Right forelimb (tissue), 1 donor: ENCODE measurements at places on chromosomes 16 and 17.

DNA sequence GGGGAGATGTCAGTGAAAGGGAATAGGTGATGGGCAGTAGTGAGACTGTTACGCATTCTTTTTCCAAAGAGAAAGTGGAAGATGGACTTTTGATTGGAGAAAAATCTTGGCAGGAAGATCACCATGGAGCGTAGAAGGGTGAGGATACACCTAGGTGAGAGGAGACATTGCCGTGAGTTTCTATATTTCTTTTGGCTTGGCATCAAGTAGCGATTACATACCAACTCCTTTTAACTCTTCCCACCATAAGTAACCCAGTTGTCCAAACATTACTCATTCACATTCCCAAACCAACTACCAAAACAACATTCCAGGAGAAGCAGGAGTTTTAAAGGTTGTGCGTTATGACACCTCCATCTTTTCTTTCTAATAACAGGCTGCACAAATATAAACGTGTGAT, 10.7 kb upstream of the KRT28 start:
- DNase-seq: no peak

DNA sequence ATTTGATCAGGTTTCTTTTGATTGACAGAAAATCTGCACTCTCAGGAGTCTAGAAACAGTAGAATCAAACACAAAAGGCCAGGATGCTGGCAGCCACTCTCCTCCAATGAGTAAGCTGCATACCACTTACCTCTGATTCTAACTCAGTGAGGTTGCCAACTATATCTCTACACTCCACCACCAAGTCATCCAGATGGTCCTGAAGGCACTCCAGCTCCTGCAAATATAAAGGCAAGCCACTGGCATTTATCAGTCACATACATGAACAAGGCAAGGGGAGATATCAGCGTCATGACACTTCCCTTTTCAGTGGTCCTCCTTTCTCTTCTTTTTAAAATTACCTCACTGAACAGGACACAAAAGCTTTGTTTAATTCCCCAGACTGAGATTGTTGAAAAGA, 53.1 kb upstream of the CLEC18B start:
- no peak for DNase-seq

DNA sequence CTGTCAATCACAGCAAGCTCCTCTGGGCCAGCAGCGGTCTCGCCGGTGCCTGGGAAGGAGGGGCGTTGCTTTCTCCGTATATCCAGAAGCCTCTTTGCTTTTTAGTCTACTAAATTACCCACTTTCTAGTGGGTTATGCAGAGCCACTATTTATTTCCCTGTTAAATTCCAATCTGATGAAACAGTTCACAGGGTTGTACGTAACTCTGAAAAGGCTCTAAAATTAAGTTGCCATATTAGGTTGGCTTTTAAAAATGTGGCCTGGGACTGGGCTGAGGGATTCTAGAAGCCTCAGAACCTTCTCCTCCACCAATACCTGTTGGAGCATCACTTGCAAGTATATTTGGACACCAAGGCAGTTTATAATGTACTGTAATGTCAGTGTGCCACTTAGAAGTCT, 27.2 kb downstream of the MARCHF10 start:
- no peak for DNase-seq

DNA sequence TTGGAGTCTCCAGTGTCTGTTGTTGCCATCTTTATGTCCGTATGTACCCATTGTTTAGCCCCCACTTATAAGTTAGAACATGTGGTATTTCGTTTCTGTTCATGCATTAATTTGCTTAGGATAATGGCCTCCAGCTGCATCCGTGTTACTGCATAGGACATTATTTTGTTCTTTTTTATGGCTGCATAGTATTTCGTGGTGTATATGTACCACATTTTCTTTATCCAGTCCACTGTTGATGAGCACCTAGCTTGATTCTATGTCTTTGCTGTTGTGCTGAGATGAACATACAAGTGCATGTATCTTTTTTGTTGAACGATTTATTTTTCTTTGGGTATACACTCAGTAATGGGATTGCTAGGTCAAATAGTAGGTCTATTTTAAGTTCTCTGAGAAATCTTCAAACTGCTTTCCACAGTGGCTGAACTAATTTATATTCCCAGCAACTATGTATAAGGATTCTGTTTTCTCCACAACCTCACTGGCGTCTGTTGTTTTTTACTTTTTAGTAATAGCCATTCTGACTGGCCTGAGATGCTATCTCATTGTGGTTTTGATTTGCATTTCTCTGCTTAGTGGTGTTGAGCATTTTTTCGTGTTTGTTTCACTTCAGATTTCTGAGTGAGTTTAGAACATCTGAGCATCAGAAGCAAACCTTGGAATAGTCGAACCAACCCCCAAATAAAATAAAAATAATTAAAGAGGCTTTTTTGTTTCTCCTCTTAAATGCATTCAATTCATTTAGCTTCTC, 304.7 kb downstream of the ZFHX3 start:
- DNase-seq: no peak

DNA sequence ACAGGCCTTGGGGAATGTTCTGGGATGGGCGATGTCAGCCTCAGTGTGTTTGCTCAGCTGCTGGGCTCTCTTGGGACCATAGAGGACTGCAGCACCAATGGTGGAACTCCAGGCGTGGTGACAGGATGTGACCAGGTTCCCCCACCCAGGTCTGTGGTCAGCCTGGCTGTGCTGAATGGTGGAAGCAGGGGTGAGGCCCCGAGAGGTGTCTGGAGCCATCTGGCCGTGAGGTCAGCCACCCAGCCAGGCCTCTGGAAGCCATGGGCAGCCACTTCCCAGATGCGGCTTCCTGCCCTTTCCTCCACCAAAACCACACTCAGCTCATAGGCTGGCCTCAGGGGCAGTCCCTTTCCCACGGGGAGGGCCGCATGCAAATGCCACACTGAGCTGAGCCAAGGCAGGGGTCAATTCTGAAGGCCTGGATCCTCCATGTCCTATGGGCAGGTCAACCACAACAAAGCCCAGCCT, 7.8 kb upstream of the MAPK7 start:
- DNase-seq: peak; percentile 54

DNA sequence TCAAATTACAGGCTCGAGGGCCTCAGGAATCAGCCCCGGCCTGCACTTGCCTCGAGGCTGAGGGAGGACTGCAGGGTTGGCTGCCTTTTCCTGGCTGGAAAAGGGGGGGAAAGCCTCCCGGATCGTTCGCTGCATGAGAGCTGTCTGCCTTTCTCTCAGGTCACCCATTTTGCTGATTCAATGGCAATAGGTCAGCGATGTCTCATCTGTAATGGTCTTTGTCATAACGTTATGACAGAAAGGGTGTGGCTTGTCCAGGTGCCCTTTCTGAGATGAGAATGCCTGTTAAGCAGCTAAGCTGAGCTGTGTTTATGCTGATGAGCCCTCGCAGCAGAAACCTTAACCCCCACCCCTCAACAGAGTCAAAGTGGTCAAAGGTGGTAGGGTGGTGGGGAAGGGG, 81.8 kb downstream of the AKAP1 start:
- no peak for DNase-seq

DNA sequence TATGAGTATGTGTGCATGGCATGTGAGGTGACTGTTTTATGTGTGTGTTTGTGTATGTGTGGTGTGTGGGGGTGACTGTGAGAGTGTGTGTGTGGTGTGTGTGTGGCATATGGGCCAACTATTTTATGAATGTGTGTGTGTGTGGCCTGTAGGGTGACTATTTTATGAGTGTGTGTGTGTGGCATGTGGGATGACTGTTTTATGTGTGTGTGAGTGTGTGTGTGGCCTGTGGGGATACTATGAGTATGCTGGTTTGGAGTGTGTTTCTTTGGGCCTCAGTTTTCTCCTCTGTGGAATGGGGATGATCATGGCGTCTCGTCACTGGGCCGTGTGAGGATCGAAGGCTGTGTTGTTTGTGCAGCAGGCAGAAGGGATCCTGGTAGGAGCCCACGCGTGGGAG, 152.1 kb upstream of the PLCG2 start:
- DNase-seq: no peak

DNA sequence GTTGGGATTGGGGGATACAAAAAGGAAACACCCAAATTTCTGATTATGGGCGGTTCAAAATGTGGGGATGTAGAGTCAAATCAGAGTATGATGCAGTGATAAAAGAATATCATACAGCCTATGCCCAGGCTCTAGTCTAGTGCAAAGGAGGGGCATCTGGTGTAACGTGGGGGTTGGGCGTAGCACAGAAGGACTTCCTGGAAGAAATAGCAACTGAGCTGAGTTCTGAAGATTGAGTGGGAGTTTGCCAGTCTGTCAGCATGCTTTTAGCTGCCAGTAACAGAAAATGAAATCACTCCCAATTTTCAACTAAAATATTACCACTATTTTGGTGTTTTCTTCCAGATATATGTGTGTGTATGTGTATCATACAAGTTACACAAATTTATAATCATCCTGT, 196.9 kb downstream of the SPECC1 start:
- DNase-seq: no peak

- no peak for DNase-seq
Observed at GRCh38 chr17:73030501-73030921, 62.0 kb downstream of the SLC39A11 start.

DNA sequence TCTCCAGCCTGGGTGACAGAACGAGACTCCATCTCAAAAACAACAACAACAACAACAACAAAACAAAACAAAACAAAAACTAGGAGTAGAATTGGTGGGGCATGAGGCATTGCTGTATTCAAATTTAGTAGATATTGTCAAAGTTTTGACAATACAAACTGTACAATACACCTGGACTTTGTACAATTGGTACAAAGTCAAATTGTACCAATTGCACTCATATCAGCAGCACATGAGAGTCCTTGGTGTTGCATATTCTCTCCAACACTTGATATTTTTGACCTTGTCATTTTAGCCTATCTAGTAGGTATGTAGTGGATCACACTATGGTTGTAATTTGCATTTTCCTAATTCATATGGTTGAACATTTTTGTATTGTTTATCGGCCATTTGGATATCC, 14.3 kb upstream of the ATF7IP2 start:
- DNase-seq: no peak

DNA sequence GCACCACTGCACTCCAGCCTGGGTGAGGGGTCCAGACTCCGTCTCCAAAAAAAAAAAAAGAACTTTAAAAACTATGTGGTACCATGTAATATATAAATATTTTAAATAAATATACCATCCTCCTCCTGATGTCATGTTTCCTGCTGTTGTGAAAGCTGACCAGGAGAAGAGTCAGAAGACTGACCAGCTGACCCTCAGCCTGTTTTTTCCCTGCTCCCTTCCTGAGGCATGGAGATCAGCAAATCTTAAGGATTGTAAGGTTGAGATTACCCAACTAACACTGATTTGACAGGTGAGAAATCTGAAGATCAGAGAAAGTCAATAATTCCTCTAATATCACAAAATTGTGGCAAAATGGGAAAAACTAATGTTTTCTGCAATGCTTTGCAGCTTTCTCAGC, 18.1 kb downstream of the NCOR1 start:
- DNase-seq: no peak

DNA sequence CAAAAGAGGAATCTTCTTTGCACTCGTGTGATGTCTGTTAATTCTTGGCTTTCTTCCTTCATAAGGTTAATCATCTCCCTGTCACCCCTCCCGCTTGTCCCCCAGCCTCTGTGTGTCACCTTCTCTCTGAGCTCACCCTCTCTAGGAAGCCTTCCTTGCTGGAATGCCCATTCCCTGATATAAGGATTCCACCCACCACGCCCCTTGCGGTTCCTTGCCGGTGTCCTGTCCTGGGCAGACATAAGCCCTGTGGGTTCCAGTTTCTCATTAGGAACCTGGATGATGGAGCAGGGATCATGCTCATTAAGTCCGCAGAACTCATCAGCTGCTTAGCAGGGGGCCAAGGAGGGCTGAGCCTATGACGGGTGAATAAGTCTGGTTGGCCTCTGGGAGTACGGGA, 559.3 kb downstream of the MAF start:
- no peak for DNase-seq

DNA sequence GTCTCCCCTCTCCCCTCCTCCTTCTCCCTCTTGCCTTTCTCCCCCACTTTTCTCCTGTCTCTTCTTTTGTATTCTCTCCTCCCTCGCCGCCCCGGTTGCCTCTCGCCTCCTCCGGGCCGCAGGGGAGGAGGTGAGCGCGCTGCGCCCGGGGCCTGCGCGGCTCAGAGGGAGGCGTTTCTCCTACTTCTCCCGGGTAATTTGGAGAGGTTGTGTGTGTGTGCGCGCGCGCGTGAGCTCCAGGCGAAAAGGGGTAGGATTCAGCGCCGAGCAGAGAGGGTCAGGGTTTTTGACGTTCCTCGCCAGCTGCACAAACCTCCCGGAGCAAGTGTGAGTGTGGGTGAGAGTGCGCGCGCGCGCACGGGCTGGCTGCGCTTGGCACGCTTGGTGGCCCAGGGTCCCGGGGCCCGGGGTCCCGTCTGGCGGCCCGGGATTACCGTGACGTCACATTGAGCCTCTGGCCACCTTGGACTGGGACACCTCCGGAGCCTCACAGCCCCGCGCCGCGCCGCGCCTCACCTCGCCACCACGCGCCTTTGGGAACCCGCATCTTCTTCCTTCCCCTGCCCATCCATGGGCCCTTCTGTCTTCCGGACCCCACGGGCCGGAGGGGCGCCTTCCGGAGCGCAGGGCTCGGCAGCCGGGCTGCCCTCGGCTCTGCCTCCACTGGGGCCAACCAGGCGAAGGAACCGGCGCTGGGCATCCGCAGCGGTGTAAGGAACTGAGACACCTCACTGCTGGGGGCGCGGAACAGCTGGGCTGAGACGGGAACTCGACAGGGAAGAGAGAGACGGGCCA, 479 bp downstream of the IRX6 start:
- no peak for DNase-seq

- no peak for DNase-seq
Observed at GRCh38 chr16:75445298-75445697, 12.0 kb upstream of the CFDP1 start.

DNA sequence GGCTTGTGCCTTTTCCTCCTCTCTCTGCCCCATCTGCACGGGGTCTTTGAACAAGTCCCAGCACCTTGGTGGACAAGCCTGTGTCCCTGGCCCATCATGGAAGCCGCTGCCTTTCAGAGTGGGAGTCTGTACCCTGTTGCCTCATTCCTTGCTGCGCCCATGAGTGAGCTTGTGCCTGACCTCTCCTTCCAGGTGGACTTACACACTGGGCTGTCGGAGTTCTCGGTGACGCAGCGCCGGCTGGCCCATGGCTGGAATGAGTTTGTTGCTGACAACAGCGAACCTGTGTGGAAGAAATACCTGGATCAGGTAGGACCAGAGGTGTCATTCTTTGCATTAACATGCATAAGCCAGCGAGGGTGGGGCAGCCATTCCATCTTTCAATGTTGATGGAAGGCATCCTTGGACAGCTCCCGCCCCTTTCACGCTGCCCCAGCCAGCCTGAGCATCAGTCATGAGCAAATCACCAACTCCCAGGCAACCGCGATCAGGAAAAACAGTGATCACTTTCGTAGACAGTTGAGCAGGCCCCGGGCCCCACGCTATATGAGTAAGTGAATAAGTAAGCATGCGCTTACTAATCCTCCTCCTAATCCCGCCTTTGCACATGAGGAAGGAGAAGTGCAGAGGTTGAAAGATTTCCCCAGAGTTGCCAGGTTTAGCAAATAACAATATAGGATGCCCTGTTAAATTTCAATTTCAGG, 36.8 kb downstream of the ATP2C2 start:
- no peak for DNase-seq
